RPMI8226 (cell line): ENCODE measurements at places on chromosomes 1 and 21.

DNA sequence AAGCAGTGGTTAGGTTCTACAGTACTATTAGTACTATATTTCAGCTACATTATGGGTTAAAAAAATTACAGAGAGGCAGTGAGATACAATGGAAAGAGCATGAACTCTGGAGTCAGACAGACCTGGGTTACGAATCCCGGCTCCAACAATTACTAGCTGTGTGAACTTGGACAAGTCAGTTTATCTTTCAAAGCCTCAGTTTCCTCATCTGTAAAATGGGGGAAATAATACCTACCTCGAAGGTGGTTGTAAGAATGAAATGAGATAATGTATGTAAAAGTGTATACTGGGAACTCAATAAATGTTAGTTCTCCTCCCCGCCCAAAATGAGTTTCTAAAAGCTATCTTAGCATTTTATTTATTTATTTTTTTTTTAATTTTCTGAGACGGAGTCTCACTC lies 59.5 kb downstream of the PRPF38A start:
- DNase-seq = no peak

DNA sequence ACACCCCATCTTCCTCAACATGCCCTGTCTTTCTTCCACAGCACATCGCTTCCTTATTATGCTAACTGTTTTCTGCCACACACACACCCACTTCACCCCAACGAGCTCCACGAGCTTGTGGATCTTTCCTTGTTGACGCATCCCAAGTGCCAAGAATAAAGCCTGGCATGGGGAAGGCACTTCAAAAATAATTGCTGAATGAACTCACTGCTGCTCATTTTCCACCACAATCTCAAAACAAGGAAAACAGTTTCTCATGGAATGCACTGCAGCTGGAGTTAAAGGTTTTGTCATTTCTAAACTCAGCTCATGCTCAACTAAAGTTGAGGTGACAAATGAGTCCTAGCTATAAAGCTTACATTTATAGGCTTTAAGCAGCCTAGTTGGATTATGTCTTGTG lies 86.0 kb downstream of the TIAM1 start:
- DNase-seq = no peak

DNA sequence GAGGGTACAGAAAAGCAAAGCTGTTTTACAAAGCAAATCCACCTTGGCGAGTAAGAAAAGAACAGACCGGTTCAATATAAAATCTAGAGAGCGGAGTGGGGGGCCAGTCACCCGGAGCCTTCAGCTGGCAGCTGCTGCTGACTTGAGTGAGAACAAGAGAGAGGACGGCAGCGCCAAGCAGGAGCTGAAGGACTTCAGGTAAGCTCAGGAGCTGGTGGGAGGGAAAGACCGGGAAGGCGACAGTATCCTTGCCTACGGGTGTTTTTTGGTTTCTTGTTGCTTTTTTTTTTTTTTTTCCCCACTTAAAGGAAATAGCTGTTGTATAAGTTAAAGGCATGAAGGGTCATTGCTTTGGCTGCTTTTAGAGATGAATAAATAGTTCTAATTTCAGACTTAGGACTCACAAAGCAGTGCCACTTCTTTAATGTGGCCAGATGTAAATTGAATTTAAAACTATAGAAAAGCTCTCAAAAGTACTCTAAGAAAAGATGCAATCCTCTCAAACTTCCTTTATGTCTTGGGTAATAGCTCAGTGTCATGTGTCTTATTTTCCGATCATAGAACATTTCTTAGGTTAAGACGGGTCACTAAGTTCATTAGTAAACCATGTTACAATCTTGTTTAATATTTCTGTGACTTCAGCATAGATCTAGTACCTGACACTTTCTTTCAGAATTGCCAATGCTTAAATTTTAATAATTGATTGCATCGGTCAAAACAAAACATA lies 82.8 kb downstream of the PRDM2 start:
- no peak for DNase-seq

- DNase-seq = no peak
Measured at GRCh38 chr1:218473522-218473921, 128.4 kb downstream of the TGFB2 start.

DNA sequence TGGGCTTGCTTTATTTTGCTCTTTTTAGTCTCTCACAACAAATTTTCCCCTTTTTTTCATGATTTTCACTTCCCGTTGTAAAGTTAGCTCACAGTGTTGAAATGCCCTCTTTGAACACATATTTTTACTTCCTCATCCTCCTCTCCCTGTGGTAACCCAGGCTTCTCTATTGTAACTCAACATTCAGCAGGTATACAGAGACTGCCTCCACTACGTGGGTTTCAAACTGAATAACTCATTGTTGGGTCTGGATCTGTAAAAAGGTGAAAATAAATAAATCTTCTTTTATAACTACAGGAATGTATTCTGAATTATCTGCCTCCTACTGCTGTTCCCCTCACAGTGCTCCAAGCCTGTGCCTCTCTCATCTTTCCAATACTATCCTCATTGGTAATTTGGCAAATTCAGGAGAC lies 166.4 kb downstream of the RUNX1 start:
- peak; percentile 64 for DNase-seq

- no peak for DNase-seq
Measured at GRCh38 chr1:216173376-216173995, 249.8 kb downstream of the USH2A start.
